ENCODE measurements at places on chromosomes 11 and 22. TPM values are rescaled to one million over a fixed set of nuclear protein-coding genes. Genes with fewer than 3 reads are reported as not detected.

- H3K4me1 ChIP-seq = no peaks in the 10 kb centered on the region
- no peaks in the 10 kb centered on the region for H3K27me3 ChIP-seq
- no peaks in the 10 kb centered on the region for H3K36me3 ChIP-seq
Observed at GRCh38 chr11:90329043-90329442, 106.2 kb upstream of the CHORDC1 start.

Gene CHST1
- not detected for total RNA-seq

DNA sequence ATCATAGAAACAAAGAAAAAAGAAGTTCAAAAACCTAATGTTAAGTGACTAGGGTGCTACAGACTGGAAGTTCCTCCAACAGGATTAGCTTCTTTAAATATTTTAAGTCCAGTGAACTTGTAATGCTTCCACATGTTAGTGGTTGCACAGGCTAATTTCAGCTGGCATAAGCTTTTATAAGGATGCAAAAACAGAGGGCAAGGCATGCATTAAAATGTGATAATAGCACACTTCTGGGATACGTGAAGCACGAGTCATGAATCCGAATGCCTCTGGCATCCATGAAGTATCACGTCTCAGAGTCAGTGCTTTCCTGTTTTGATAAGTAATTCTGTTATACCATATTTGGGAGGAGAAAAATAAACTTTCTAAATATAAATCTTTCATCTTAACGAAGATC lies 106.8 kb downstream of the DCDC1 start:
- H3K36me3 ChIP-seq = no peaks in the 10 kb centered on the region
- H3K27me3 ChIP-seq = no peaks in the 10 kb centered on the region
- no peak overlapping the region for H3K4me3 ChIP-seq
- H3K27ac ChIP-seq = no peak overlapping the region
- no peaks in the 10 kb centered on the region for H3K4me1 ChIP-seq

GRCh38 chr11:102422817-102423712 lies 29.5 kb downstream of the TMEM123 start:
- peaks cover 41% of the 10 kb centered on the region for H3K4me1 ChIP-seq
- DNase-seq = peak; percentile 9
- no peak overlapping the region for H3K4me3 ChIP-seq
- no peaks in the 10 kb centered on the region for H3K27me3 ChIP-seq

Gene OR51I1
- not detected for total RNA-seq

GRCh38 chr11:69467646-69468045 lies 13.8 kb upstream of the LINC01488 start:
- DNase-seq = no peak
- H3K27me3 ChIP-seq = no peaks in the 10 kb centered on the region
- H3K4me1 ChIP-seq = peaks cover 17% of the 10 kb centered on the region
- H3K27ac ChIP-seq = no peak overlapping the region
- no peak overlapping the region for H3K4me3 ChIP-seq

Gene NLRP10
- not detected for total RNA-seq
